Stimulated activated CD8-positive, alpha-beta memory T cell treated with anti-CD3 and anti-CD28 coated beads, Interleukin-15, amount 100 ng/mL, for 24 hours (primary cell): ENCODE measurements at places on chromosomes 2 and 18.

DNA sequence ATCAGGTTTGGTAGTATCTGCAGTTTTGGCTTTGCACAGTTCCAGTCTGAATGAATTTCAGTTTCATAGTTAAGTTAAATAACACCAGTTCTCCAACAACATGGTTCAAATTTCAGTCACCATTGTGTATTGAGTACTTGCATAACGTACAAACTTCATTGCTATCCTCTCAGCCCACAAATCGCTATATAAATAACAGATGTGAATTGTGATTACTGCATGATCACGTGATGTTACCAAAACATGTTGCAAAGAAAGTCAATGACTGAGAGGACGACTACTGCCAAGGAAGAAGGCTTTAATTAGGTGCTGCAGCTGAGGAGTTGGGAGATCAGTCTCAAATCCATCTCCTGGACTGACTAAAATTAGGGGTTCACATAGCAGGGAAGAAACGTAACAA is 48.2 kb downstream of the COL4A4 start:
- DNase-seq, result no peak

- no peak for DNase-seq
Measured at GRCh38 chr2:85302121-85302520, 25.7 kb downstream of the TGOLN2 start.

DNA sequence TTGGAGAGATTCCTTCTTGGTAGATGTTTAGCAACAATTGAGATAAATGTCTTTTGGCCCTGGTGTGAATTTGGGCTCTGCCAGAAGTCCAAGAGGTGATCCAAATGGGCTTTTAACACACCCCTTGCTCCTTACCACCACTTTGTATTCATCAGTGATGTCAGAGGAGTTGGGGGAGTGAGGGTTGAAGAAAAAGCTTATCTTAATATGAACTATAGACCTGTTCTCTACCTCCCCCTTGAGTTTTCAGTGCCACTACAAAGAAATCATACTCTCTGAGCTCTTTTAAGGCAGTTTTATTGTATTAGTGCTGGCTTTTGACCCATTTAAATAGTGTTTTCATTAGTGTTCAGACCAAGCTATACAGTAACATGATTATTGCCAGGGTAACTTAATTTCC is 229.1 kb downstream of the PHLPP1 start:
- DNase-seq, result no peak

DNA sequence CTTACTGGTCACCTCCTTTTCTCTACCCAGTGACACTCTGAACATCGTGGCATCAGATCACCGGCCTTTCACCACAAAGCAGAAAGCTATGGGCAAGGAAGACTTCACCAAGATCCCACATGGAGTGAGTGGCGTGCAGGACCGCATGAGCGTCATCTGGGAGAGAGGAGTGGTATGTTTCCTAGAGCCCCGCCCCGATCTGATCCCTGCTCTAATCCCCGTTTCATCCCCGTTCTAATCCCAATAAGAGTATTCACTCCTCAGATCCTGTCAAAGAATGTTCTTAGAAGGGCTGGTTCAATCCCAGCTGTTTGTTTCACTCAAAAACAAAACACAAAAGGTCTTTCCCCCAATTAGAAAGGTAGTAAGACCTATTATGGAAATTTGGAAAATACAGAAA is 30.4 kb upstream of the MAPRE3 start:
- DNase-seq, result no peak

DNA sequence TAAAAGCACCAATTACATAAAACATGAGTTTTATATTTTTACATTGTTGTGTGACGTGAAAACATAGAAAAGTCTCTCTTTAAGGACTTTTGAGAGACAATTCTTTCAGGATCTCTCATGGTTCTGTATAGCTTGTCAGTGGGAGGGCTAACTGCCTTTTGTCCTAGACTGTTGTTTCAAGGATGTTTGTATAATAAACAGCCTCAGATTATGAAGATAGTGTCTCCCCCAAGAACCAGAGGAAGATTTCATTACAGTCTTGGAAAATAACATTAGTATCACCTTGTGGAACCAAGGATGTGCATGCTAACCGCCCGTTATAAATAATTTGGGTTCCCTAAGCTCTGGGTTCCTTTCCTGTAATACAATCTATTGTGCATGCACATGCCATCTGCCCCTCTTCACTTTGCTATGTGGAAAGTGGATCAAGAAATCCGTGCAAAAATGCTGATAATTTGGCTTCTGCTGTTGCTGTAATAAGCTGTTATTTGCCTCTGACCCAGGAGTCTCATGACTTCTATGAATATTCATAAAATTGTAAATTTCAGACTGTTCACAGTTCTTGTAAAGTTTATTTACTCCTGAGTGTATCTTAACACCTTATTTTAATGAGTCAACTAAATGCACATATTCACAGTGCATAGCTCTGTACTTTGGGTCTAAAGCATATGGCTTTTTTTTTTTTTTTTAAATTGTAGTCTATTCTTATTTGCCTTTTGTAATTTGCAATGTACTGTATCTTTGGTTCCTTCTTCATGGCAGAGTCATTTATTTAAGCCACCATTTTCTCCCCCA is 265.5 kb downstream of the PTH2R start:
- no peak for DNase-seq

- no peak for DNase-seq
Measured at GRCh38 chr18:60500960-60501359, 128.4 kb upstream of the MC4R start.

GRCh38 chr2:48841126-48841525 is 85.6 kb upstream of the LHCGR start:
- no peak for DNase-seq

DNA sequence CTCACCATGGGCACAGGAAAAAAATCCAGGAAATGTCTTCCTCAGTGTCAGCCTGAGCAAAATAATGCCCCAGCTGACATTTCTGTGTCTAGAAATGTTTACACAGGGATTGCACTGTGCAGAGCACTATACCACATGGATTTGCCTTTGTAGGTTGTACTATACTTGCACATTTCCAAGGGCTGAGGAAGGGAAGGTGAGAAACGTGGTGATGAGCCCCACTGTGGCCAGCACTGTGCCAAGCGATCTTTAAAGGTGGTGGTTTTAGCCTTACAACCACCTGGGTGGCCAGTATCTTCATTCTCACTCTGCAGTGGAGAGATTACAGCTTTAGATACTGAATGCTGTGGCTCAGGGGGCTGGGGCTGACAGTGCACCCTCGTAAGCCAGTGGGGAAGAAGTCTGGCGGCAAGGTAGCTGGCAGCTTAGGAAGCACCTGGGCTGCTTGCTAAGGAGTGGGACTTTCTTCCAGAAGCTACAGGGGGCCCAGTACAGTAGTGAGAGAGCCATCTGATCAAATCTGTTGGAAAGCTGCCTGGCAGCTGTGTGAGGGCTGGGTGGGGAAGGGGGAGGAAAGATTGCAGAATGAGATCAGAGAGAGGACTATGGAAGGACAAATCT is 81.4 kb upstream of the MSH2 start:
- DNase-seq, result no peak

DNA sequence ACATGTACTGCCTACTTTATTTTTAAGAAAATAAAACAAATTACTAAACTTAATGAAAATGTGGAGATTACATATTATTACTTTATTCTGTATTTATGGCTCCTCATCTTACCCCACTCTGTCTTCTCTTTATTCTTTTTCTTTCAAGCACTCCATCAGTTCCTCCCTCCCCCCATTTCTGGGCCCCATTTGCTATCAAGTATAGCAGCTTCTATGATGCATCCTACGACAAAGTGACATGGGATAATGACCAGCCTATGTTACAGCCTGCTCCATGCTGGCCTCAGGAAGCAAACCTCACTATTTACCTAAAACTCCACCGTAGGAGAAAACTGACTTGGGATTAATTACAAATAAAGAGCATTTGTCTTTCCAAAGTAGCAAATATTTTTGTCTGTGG is 58.8 kb downstream of the RND3 start:
- no peak for DNase-seq

DNA sequence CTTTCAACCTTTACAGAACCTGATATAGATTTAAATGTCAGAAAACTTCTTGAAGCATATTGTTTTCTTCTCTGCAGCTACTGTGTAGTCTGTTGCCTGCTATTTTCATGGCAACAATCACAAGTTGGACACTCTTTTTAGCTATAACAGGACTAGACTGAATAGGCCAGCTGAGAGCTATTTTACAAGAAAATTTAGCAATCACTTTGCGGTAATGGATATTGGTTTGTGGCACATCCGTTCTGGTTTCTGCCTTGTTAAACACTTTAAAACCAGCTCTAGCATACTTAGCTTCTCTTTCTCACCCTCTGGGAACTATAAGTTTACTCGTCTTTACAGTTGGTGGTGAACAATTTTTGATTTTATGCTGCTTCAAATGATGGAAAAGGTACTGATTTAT is 125.7 kb downstream of the MAP2 start:
- no peak for DNase-seq

DNA sequence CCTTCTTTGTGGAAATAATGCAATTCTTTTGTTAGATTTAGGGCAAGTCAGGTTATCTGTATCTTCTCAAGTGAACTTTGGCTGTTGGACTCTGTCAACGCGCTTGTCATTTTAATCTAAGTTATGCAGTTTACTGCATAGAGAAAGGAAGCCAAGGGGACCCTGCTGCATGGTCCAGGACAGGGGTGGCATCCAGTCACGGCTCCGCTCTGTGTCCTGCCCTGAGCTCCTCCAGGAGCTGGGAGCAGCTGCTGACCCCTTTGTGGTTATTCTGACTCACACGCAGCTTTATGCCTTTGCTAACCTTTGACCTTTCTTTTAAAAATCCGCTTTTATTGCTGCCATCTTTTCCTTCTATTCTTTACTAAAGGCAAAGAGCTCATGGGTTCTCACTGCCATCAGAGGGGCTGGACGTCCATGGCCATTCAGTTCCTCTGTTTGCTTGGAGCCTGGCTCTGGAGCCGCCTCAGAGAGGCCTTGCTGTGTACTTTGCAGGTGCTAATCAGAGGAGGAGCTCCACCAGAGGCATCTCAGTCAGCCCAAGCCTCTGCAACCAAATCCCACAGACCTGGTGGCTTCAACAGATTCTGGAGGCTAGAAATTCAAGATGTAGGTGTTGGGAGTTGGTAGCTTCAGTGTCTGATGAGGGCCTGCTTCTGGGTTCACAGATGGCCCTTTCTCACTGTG is 39.3 kb downstream of the SNTG2 start:
- DNase-seq, result no peak

DNA sequence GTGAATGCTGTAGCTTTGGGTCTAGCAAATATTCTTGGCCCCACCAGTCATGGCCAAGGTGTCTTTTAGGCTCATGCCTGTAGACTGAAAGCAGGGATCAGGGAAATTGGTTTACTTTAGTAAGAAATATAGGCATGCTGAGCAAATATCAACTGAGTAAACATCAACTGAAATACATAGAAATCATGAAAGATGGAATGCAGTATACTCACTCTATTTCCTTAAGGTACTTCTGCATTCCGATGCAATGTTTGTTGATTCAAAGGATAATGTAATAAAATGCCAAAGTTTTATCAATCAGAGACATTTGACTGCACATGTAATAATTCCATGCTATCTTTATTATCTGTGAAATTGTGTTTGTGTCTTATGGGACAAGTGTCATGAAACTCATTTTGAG is 19.6 kb upstream of the IL1R1 start:
- no peak for DNase-seq

DNA sequence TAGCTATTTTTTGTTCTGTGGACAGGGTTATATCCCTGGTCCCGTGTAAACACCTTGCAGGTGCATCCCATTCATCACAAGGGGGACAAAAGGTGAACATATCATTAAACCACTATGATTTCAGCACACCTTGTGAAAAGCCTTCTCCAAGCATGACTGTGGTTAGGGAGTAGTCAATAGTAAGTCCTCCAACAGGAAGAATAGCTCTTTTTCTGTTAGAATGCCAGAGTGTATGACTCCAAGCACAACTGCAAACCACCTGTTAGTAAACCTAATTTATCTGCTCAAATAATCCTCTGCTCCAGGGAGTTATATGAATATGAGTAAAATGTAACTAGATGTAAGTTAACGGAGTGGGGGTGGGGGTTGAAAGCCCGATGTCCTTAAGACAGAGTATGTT is 240.5 kb downstream of the AGPS start:
- DNase-seq, result no peak
